ENCODE measurements at places on chromosomes 5 and 9.

DNA sequence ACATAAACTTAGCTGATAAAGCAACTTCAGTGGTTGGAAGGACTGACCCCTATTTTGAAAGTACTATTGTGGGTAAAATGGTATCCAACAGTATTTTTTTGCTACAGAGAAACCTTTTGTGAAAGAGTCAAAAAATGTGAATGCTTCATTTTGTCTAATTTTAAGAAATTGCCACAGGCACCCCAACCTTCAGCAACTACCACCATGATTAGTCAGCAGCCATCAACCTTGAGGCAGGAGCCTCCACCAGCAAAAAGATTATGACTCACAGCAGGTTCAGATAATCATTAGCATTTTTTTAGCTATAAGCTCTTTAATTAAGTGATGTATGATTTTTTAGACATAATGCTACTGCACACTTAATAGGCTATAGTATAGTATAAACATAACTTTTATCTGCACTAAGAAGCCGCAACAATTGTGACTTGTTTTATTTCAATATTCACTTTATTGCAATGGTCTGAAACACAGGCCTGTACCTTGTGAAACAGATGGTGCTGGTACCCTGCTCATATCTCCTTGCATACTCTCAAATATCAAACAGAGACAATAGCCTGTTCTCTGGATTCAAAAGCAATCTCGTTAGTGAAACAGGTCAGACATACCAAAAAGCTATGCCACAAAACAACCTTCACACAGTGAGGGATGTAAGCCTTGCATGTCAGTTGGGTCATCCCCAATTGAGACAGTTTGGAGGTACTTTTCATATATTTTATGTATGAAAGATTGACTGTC, 261.2 kb upstream of the FAM174A start:
- DNase-seq, result no peak

DNA sequence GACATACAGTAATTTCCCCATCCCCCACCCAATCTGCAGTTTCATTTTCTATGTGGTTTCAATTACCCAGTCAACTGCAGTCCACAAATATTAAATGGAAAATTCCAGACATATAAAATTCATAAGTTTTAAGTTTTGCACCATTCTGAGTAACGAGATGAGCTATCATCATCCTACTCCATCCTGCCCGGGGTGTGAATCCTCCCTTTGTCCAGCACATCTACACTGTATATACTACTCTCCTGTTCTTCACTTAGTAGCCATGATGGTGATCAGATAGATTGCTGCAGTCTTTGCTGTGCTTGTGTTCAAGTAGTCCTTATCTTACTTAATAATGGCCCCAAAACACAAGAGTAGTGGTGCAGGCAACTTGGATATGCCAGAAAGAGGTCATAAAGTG, 11.3 kb downstream of the OXCT1 start:
- no peak for DNase-seq

- no peak for DNase-seq
These were observed 5.9 kb downstream of the C9orf153 start for GRCh38 chr9:86253577-86253976.

DNA sequence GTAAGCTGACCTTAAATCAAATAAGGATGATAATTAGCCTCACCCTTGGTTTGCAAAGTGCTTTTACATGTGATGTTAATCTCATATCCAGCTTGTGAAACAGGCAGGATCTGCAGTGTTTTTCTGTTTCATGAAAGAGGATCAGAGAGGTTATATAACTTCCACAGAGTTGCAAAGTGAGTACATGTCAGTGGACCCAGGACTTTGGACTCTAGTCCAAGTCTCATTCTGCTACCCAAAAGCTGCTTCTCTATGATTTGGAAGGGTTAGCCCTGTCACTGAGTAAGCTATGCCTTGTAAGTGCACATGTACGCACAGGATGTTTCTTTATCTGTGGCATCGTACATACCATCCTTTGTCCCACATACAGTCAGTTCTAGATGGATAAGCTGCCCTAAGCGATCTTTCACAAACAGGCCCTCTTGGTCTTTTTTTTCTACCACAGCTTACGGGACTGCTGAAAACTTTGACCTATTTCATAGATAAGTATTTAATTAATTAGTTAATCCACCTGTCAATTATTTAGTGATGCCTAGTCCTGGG, 322.9 kb downstream of the TMEM38B start:
- no peak for DNase-seq

- DNase-seq, result no peak
These were observed 26.9 kb downstream of the ADAM19 start for GRCh38 chr5:157548513-157549282.

DNA sequence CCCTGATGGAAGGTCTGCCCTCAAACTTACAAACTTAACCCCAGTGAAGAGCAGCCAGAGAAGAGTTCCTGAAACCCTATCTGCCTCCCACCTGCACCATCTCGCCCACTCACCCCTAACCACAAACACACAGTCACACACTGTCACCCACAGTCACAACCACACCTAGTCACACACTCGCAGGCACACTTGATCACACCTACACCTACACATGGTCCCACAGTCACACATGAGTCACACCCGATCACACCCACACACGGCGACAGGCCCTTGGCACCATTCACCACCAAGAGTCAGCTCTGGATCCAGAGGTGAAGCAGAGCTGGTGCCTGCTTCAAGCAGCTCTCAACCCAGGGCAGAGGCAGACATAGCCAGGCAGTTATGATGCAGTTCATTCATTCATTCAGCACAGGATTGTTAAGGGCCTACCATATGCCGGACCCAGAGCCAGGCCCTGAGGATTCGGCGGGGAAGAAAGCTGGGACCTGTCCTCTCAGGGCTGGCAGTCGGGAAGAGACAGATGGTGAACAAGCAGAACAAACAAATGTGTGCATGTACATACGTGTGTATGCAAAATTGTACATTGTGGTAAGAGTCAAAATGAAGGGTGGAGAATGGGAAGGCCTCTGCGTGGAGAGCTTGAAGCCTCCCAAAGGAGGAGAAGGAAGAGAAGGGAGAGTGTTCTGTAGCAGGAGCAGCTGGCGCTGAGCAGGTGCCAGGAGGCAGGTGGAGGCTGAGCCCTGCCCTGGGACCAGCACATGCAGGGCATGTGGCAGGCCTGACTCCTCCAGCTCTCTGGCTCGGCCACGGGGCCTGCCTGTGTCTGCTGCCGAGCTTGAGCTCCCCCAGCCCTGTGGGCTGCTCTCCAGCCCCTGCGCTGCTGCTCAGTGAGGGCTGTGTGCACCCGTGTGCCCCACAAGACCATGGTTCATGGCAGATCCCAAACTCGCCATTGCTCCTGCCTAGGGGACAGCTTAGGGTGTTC, 6.4 kb downstream of the TSPAN17 start:
- peak; percentile 90 for DNase-seq

DNA sequence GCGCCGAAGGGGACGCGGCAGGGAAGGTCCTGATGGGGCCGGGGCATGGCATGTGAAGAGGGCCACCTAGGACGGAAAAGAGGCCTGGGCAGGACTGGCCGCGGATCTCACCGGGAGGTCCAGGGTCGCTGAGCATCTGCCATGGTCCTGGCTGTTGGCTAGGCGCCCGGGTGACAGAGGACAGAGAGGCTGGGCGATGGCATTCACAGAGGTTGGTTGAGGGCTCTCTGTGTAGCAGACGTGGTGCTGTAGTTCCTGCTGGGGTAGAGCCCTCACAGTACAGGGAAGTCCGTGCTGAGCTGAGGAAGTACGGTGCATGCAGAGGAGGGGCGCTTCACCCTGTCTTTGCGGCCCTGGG, 427 bp downstream of the PCYOX1L start:
- DNase-seq, result no peak

DNA sequence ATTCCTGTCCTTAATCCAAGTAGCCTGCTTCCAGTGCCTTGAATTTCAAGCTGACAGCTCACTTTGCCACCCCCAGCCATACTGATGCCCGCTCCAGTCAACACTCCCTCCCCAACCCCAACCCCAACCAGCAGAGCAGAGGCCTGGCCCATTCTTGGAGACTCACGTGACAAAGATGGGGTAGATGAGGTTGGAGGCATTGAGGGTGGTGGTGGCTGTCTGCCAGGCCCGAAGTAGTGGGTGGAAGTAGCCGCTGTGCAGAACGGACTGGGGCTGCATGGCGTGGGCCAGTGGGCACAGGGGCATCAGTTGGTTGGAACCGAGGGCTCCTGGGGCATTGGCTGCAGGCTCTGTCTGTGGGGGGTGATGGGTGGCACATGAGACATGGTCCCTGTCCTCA, 7.8 kb downstream of the ALAD start:
- DNase-seq, result no peak

DNA sequence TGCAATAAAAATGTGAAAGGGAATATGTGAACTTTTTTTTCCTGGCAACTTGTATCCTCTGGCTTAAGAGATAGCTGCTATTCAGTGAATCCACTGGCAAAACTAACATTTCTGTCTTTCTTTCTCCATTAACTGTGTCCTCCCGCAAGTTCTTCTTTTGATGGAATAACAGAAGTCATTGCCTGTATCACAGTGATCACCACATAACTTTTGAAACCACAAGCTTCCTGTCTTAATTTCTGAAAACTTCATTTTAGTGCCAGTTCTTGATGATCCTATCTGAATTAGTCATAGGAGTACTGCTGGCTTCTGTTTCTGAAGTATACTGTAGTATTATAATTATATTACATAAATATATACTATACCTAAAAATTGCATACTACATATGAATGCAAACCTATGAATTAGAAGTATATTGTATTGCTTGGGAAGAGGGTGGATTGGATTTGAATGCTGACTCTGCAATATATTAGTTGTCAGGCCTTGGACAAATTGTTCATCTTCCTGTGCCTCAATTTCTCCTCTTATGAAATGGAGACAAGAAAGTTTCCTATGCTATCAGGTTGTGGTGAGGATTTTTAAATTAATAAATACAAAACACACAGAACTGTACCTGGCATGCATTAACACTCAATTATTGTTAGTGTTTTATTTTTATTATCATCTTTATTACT, 441.6 kb downstream of the CETN3 start:
- DNase-seq, result no peak

- no peak for DNase-seq
These were observed 40.3 kb downstream of the UBE2D2 start for GRCh38 chr5:139601429-139601828.

DNA sequence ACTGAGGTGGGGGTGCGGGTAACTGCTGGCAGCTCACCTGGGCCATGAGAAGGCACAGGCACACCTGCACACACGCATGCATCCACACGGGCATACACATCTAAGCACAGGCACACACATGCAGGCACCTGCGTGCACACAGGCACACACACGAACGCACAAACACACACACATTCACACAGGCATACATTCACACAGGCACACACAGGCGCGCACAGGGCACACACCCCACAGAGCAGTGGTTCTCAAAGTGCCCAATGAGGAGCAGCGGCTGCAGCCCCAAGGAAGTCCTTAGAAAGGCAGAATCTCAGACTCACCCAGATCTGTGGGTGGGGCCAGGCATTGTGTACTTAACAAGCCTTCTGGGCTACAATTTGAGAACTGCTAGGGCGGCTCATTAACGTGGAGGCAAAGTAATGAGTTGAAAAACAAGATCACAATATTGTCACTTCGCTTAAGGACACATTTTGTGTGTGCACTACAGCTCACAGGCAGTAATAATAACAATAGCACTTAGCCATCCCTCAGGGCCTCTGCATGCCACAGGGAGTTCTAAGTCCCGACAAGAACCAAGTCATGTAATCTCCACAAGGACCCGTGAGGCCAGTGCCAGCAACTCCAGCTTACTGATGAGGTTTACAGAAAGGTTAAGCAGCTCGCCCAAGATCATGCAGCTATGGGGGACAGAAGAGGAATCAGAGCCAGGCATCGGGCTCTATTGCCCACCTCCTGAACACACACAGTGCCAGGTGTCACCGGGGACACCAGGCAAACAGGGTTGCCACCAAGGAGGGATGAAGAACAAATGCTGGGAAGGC, 91.6 kb downstream of the ROR2 start:
- DNase-seq, result no peak

- DNase-seq, result no peak
These were observed 361.0 kb upstream of the CDH6 start for GRCh38 chr5:30832519-30832918.

DNA sequence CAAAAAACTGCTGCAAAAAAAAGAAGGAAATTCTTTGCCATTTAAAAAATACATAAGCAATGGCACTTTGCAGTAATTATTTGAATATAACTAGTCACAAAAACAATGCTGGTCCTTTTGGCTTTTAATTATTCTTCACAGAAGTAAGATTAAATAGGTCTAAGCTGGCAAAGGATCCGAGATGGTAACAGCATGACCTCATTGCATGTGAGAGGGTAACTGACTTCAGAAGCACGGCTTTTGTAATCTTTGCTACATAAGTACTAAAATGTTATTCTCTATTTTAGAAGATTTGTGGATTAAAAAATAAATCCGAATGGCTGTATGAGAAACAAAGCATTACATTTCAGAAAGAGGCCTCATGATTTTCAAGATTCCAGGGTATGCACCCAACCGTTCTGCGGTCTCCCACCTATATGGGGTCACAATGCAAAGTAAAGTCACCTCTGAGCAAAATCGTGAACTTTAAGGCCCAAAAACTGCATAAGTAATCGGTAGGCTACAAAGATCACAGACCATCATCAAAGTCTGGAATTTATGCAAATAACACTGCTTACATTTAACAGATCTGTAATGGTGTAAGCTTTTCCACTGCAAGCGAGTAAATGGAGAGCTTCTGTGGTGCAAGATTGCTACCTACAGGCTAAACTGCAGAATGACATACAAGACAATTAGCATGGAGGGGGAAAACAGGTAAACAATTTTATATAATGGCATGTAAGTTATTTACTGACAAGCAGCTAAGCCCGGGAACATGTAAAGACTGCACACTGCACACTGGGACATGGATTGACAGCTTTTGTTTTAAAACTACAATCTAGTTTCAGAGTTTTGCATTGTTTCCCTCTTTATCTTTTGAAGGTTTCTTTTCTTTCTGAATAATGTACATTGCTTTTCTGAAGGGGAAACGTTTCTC, 231.6 kb downstream of the SLF1 start:
- DNase-seq, result no peak

DNA sequence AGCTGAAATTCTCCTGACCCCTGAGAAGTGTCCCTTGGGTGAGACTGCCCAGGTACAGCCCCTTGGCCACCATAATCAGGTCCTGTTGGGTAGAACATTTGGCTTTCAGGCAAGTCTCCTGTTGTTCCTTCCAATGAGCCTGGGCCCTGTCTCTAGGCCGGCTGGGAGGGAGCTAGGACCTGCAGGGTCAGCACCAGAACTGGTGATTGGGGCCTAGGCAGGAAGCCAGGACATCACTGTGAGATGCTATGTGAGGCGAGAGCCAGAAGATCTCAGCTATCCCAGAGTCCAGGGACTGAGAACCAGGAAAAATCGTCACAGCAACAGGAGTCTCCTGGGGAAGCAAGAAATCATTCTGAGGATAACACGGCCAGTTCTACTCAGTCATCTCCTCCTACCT, 51.5 kb downstream of the PCDH1 start:
- DNase-seq, result no peak

- no peak for DNase-seq
These were observed 37.5 kb upstream of the GFPT2 start for GRCh38 chr5:180390441-180391190.

DNA sequence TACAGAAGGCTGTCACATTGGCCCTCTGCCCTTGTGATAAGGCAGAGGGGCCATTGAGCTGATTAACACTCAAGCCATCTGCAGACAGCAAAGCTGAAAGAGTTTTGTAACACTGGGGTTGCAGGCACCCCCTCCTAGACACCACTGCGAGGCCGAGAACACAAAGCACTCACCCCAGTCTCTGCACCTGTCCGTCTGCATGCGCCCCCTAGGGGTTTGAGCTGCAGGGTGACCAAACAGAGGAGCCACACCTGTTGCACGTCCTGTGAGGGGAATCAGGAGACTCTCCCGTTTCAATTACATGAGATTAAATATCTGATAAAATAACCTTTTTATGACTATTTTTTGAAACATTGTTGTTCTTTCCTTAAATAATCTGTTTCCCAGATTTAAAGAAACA, 1180.4 kb downstream of the CDH9 start:
- DNase-seq, result no peak
